Naive B cell (primary cell): ENCODE measurements at places on chromosomes 6 and 20.

DNA sequence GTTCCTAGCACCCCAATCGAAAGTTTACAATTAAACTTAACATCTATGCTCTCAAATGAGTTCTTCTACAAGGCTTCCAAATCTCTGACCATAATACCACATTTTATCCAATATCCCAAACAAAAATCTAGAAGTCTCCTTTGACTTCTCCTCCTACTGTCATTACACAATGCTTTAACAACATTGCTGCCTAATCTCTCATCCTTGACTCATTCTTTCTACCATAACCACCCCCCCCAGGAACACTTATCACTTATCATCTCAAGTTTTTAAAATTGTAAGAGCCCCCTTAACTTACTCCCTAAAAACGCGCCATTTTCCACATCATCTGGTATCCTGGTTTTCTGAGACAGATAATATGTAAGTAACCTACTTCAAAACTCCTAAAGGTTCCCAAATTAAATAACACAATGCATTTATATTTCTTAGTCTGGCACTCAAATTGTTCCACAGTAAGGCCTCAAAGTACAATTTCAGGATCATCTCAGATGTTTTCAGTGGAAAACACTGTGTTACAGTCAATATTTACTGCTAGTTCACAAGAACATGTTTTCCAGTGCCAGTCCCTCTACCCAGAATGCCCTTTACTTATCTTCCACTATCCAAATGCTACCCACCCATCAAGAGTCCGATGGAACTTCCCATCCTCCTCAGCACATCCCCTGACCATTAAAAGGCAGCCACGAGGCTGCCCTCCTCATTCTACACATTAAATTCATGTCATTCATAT, 308.2 kb upstream of the THEMIS start:
- no peak overlapping the region for H3K4me3 ChIP-seq
- H3K27ac ChIP-seq, result peak overlapping the region; percentile 12
- H3K4me1 ChIP-seq, result peaks cover 31% of the 10 kb centered on the region
- DNase-seq, result no peak

GRCh38 chr6:65707126-65707826, at the start of gene EYS:
Gene EYS, minus strand, starts transcription at chr6:65707226. Its CDS starts 211,816 bp downstream, at chr6:65495410.
- H3K4me3 ChIP-seq, result no peak within 1 kb of the TSS
- no peaks in the 10 kb centered on the region for H3K36me3 ChIP-seq
- no peaks in the 10 kb centered on the region for H3K4me1 ChIP-seq
- no peak for DNase-seq
- no peaks in the 10 kb centered on the region for H3K27me3 ChIP-seq

DNA sequence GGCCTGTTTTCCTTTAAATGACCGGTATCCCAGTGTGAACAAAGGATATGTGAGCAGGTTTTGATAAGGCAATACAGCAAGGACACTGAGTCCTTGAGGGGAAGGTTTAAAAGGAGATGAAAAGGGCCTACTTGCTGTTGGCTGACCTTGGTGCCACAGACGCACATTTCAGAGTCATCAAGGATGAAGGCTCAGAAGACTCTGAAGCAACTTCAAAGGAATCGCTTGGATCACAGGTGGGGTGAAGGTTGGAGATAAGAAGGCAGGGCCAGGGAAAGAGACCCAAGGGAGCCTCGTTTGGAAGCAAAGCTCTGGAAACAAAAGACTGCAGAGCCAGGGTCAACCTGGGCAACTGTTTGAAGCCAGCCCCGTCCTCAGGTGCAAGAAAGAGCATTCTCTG, 30.1 kb upstream of the PNPLA1 start:
- no peaks in the 10 kb centered on the region for H3K36me3 ChIP-seq
- H3K27ac ChIP-seq, result peak overlapping the region; percentile 57
- H3K27me3 ChIP-seq, result no peaks in the 10 kb centered on the region
- no peak overlapping the region for H3K4me3 ChIP-seq
- DNase-seq, result no peak

DNA sequence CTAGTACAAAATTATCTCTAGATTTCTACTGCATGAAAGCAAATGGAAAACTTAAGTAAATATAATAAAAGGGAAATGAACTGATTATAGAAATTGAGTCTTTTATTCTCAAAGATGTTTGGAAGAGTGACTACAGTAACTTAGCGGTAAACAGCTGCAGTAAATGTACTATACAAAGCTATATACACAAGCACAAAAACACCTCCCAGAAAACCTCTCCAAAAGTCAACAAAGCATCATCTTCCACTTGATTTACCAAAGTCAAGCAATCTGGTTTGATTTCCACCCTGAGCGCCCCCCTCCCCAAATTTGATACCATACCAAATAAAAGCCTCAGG, 142.1 kb upstream of the SHLD1 start:
- H3K27me3 ChIP-seq, result no peaks in the 10 kb centered on the region
- peaks cover 6% of the 10 kb centered on the region for H3K36me3 ChIP-seq
- no peak for DNase-seq
- peaks cover 77% of the 10 kb centered on the region for H3K4me1 ChIP-seq
- no peak overlapping the region for H3K27ac ChIP-seq

GRCh38 chr20:33859157-33859695, 48.1 kb downstream of the CHMP4B start:
- peaks cover 16% of the 10 kb centered on the region for H3K36me3 ChIP-seq
- H3K27ac ChIP-seq, result peak overlapping the region; percentile 88
- peak; percentile 35 for DNase-seq
- peak overlapping the region; percentile 75 for H3K4me3 ChIP-seq
- peaks cover 28% of the 10 kb centered on the region for H3K4me1 ChIP-seq
- H3K27me3 ChIP-seq, result no peaks in the 10 kb centered on the region

GRCh38 chr6:85468326-85468725, 18.4 kb downstream of the NT5E start:
- no peak overlapping the region for H3K4me3 ChIP-seq
- peak overlapping the region; percentile 47 for H3K27ac ChIP-seq
- no peaks in the 10 kb centered on the region for H3K27me3 ChIP-seq
- DNase-seq, result no peak
- H3K4me1 ChIP-seq, result peaks cover 24% of the 10 kb centered on the region
- no peaks in the 10 kb centered on the region for H3K36me3 ChIP-seq

DNA sequence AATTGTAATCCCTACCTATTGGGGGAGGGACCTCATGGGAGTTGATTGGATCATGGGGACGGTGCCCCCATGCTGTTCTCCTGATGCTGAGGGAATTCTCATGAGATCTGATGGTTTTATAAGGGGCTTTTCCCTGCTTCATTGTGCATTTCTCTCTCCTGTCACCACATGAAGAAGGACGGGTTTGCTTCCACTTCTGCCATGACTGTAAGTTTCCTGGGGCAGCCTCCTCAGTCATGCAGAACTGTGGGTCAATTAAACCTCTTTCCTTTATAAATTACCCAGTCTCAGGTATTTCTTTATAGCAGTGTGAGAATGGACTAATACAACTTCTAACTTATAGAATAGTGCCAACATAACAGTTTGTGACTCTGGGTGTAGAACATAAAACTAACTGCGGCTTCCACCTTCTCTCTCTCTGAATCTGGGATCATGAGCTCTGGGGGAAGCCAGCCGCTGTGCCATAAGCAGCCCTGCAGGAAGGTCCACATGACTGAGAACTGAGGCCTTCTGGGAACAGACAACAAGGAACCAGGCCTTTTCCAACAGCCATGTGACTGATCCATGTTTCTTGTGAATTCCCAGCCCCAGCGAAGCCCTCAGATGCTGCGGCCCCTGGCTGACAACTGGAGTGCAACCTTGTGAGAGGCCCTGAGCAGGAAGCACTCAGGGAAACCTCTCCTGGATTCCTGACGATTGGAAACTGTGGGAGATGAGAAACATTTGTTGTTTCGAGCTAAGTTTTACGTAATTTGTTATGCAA, 3.4 kb upstream of the HLA-A start:
- no peak for DNase-seq
- H3K4me3 ChIP-seq, result no peak overlapping the region
- H3K27me3 ChIP-seq, result no peaks in the 10 kb centered on the region
- peaks cover 36% of the 10 kb centered on the region for H3K4me1 ChIP-seq
- no peaks in the 10 kb centered on the region for H3K36me3 ChIP-seq
- H3K27ac ChIP-seq, result no peak overlapping the region

DNA sequence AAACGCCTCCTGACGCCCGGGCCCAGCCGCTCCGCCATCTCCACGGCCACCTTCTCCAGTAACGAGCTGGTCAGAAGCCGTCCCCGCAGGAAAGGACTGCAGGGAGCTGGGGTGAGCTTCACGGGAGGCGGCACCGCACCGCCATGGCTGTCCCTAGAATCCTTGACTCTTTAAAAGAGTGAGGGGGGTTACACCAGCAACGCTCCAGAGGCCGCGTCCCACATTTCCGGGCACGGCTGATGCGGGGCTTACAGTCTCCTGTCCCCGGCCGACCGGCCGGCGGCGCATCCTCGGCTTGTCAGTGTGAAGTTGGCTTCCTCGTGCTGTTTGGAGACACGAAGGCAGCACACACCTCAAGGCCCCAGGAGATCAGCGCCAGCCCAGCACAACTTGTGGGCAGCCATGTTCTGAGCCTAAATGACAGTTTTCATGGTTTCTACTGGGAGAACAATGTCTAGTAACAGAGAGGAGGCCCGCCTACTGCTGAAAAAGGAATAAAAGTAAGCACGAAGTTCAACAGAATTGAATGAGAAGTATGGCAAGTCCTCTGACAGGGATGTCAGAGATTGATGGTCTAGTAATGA, 30.4 kb downstream of the SLC2A4RG start:
- no peaks in the 10 kb centered on the region for H3K36me3 ChIP-seq
- no peak for DNase-seq
- no peaks in the 10 kb centered on the region for H3K27me3 ChIP-seq
- H3K4me3 ChIP-seq, result no peak overlapping the region
- H3K4me1 ChIP-seq, result peaks cover 2% of the 10 kb centered on the region

DNA sequence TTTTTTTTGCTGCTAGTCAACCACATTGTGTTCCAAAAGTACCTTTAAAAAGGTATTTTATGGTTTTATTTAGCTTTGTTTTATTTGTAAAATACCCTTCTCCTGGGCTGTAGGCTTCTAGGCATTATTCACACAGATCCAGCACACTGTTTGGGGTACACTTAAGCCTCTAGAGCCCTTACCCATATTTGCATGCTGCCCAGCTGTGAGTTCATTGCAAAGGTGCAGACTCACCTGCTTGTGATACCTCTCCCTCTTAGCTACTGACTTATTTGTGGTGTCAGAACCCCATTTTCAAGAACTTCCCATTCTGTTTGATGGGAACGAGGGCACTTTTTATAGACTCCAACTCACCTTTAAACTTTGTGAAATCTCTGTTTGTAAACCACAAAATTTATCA, 69.8 kb downstream of the RIN2 start:
- no peak for DNase-seq
- no peaks in the 10 kb centered on the region for H3K27me3 ChIP-seq
- peak overlapping the region; percentile 54 for H3K4me3 ChIP-seq
- H3K4me1 ChIP-seq, result peaks cover 46% of the 10 kb centered on the region

DNA sequence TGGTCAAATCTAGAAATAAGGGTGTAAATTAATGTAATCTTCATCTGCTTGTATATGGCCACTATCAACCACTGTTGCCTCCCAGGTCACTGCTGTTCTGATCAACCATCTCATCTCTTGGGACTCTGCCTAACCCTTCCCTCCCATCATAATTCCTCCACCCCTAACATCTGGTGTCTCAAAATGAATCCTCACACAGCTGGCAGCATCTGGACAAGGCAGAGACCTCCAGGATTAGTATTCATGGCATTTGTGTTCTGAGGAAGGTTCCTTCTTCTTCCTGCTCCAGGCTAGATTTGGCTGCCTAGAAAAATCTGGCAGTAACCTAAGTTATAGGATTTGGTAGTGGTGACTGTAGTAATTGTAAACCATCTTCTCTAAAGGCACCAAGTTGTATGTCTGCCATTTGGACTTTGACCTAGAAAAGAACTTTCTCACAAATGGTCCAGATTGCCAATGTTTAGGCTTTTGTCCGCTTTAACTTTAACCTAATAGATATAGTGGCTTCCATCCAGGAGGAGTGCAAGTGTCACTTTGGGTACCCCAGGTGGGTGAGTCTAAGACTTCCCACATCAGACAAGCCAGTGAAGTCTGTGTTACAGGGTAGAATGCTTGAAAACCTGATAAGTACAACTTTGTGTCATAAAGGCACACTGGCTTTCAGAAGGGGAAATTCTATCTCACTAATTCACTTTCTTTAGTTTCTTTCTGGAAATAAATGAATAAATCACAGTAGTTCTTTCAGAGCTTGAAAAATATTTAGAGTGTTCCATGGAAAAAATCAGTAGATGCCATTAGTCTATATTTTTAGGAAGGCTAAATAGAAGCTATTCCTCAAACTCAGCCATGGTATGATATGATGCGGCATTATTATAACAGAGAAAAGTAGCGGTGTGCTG, 3.0 kb upstream of the PHACTR2 start:
- no peak for DNase-seq
- no peak overlapping the region for H3K4me3 ChIP-seq
- no peak overlapping the region for H3K27ac ChIP-seq
- H3K27me3 ChIP-seq, result peaks cover 28% of the 10 kb centered on the region

- no peak overlapping the region for H3K27ac ChIP-seq
- no peaks in the 10 kb centered on the region for H3K36me3 ChIP-seq
- no peaks in the 10 kb centered on the region for H3K4me1 ChIP-seq
- H3K27me3 ChIP-seq, result no peaks in the 10 kb centered on the region
Observed at GRCh38 chr6:145489583-145489982, 245.7 kb downstream of the EPM2A start.

DNA sequence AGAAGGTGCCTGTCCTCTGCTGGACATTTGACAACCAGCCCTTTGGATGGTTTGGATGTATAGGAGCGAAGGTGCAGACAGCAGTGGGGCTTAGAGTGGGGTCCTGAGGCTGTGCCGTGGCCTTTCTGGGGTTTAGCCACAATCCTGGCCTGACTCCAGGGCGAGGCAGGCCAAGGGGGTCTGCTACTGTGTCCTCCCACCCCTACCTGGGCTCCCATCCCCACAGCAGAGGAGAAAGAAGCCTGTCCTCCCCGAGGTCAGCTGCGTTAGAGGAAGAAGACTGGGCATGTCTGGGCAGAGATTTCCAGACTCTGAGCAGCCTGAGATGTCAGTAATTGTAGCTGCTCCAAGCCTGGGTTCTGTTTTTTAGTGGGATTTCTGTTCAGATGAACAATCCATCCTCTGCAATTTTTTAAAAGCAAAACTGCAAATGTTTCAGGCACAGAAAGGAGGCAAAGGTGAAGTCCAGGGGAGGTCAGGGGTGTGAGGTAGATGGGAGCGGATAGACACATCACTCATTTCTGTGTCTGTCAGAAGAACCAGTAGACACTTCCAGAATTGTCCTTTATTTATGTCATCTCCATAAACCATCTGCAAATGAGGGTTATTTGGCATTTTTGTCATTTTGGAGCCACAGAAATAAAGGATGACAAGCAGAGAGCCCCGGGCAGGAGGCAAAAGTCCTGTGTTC, 1.3 kb upstream of the CDKN1A start:
- no peak for DNase-seq
- no peaks in the 10 kb centered on the region for H3K27me3 ChIP-seq
- H3K36me3 ChIP-seq, result no peaks in the 10 kb centered on the region

- no peak overlapping the region for H3K4me3 ChIP-seq
- no peaks in the 10 kb centered on the region for H3K4me1 ChIP-seq
- H3K27me3 ChIP-seq, result no peaks in the 10 kb centered on the region
- H3K36me3 ChIP-seq, result no peaks in the 10 kb centered on the region
Observed at GRCh38 chr6:168208854-168209253, 110.7 kb downstream of the DACT2 start.

- no peaks in the 10 kb centered on the region for H3K27me3 ChIP-seq
- H3K4me3 ChIP-seq, result no peak overlapping the region
- H3K27ac ChIP-seq, result peak overlapping the region; percentile 23
- peaks cover 8% of the 10 kb centered on the region for H3K4me1 ChIP-seq
- DNase-seq, result peak; percentile 48
Observed at GRCh38 chr20:32902456-32903420, 44.0 kb downstream of the EFCAB8 start.
